Activated B cell treated with CpG ODN at 0.5 μM for 24 hours (primary cell): ENCODE measurements at places on chromosomes 7 and 10.

- peaks cover 54% of the 10 kb centered on the region for H3K27me3 ChIP-seq
- no peak for DNase-seq
- H3K27ac ChIP-seq = no peak overlapping the region
- no peak overlapping the region for H3K4me3 ChIP-seq
- H3K4me1 ChIP-seq = peaks cover 4% of the 10 kb centered on the region
Observed at GRCh38 chr10:69579464-69580060, 6.3 kb upstream of the NEUROG3 start.

DNA sequence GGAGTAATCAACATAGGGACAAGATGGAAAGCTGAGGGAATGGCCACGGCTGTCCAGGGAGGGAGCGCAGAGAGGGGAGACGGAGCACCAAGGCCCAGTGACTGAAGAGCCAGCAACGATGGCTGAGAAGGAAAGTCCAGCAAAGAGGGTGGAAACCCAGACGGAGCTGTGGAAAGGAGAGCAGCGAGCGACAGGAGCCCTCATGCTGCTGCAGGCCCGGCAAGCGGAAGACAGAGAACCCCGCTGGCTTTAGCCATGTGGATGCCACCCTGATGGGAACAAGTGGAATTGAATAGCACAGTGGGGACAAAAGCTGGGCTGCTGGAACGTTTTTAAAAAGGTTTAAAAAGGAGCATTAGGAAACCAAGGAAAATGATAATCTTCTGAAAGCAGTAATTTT, 82.9 kb upstream of the DDC start:
- no peaks in the 10 kb centered on the region for H3K36me3 ChIP-seq
- H3K27ac ChIP-seq = no peak overlapping the region
- H3K4me3 ChIP-seq = no peak overlapping the region
- no peaks in the 10 kb centered on the region for H3K4me1 ChIP-seq
- DNase-seq = no peak

DNA sequence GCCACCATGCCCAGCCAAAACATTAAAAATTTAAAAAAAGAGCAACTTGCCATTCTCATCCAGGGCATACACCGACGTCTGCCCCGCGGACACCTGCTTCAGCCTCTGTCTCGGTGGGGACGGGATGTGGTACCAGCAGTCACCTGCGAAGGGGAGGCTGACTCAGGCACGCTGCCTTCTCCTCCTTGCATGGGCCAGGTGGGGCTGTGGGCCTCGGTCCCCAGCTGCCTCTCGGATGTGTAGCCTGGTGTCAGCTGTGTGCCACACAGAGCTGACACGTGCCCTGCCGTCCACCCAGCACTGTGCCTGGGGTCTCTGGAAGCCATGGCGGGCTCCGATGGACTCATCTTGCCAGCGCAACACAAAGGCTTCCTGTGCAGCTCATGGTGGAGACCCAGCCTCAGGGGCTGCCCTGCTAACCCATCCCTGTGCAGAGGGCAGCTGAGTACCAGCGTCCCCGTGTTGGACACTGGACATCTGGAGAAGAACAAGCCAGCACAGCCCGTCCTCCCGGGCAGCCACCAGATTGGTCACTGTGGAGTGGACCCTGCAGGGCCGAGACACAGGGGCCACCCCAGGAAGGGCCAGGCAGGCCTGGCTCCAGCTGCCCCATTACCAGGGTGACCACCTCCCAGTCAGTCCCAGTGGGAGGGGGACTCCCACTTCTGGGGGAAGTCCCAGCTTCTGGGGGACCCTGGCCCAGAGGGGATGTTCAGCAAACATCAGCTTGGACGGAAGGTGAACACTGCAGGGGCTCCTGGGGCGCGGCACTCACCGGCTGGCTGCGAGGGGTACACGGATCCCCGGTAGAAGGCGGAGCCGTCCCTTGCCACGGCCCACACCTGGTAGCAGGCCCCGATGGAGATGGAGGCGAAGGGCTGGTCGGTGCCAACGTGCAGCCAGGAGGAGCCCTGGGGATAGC, 10.6 kb downstream of the BHLHA15 start:
- peaks cover 24% of the 10 kb centered on the region for H3K4me1 ChIP-seq
- no peak for DNase-seq
- H3K36me3 ChIP-seq = peaks cover 26% of the 10 kb centered on the region

GRCh38 chr10:14736600-14737081, 38.1 kb downstream of the FAM107B start:
- no peak for DNase-seq
- no peaks in the 10 kb centered on the region for H3K27me3 ChIP-seq
- peak overlapping the region; percentile 73 for H3K4me3 ChIP-seq
- H3K4me1 ChIP-seq = peaks cover 76% of the 10 kb centered on the region
- H3K36me3 ChIP-seq = no peaks in the 10 kb centered on the region

DNA sequence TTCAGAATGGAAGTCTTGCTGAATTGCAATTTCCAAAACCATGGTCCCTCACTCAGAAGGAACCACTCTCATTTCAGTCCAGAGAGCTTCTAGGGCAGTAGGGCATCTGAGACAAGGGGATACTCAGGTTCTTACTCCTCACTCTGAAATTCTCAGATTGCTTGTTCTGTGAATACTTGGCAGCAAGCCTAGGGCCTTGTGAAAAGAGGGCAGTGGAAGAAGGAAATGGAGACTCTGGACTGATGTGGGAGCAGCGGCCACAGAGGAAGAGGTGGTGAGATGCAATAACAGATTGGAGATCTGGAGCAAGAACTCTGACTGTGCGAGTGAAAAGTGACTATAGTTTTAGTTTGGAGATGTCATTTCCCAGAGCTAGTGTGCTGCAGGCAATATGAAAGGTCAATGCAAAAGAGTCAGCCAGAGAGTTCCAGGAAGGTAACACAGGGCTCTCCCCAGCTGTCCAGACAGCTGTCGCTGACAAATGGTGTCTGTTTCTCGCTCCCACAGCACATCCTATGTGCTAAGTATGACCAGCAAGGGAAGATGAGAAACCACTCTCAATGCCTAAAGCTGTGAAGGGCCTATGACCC, 291.6 kb upstream of the KIAA1217 start:
- H3K36me3 ChIP-seq = no peaks in the 10 kb centered on the region
- DNase-seq = no peak
- no peak overlapping the region for H3K4me3 ChIP-seq
- H3K27me3 ChIP-seq = no peaks in the 10 kb centered on the region
- no peak overlapping the region for H3K27ac ChIP-seq
